ENCODE measurements at places on chromosomes 3 and 15.

DNA sequence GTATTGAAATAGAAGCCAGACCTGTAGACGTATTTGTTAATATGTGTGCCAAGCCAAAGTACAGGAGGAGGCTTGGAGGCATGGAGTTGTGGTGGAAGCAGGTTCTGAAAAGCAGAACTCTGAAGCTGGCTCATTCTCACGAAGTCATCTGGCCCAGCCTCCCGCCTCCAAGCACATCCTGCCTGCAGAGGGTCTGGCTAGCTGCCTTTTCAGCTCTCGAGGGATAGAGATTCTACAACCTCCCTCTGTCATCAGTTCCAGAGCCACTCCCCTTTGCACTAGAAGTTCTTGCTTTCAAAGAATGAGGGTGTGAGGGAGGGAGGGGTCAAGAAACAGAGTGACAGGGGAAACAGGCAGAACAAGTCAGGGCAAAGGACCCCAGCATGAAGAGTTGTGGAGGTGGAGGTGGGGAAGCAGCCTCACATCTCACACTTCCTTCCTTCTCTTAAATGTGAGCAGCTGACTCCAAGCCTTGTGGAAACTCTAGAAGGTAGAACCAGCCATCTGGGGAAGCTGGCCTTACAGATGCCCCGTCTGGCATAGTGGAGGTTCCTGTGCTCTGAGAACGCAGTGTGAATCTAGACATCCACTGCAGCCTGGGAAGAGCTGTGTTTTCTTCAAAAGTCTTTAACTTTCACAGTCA is 95.3 kb downstream of the SLC49A4 start:
- DNase-seq: peak; percentile 54

DNA sequence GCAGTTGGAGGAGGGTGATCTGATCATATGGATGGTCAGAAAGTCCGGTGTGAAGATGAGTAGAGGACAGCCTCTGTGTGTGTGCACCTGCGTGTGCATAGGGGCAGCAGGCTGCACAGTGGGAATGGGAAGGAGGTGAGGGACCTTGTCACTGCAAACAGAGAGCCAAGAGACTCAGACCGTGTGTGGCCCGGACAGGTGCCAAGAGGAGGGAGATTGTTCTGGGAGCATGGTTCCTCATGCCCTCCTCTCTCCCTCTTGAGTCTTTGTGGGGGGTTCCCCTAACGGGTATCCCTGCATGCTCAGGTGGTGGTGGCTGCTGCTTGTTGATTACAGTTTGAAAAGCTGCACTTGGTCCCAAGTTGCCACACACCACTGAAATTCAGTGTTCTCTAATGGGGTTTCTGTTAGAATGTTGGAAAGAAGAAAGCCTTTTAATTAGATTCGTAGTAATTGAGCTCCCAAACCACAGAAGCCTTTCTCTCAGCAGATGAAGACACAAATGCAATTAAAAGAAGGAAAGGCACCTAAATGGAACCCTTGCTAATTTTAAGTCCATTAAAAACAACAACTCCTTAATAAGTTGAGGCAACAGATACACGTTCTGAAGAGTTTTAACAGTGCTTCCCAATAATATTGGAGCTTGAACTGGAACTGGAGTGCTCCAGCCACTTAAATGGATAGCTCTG is 68.9 kb downstream of the CHRNA7 start:
- no peak for DNase-seq

DNA sequence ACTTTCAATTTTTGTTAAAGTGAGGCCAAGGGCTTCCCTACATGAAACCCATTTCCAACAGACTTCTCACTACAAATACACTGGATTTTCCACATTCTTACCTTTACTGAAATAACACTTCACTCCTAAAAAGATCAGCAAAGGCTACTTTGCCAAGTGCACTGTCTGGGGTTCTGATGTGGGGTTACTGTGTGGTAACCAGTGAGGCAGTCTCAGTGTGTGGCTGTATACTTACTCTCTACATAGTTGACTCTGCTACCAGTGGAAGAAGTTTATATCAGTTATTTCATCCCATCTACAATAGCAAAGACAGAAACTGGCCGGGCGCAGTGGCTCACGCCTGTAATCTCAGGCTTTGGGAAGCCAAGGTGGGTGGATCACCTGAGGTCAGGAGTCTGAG is 5.6 kb downstream of the WDR82 start:
- no peak for DNase-seq

- no peak for DNase-seq
These were observed 17.6 kb downstream of the PAQR5 start for GRCh38 chr15:69316291-69316690.

- DNase-seq: no peak
These were observed 82.1 kb downstream of the ATP2B2 start for GRCh38 chr3:10423171-10423882.

All from fibroblast of skin of right quadriceps (primary cell).